Omental fat pad (tissue), 4 donors: ENCODE measurements at places on chromosomes 4 and X.
A peak's percentile ranks its signal among the peaks of the same experiment; 100 is the strongest.

- DNase-seq, result peak; percentile 92
These were observed 557 bp upstream of the FAM53A start for GRCh38 chr4:1684506-1685234.

DNA sequence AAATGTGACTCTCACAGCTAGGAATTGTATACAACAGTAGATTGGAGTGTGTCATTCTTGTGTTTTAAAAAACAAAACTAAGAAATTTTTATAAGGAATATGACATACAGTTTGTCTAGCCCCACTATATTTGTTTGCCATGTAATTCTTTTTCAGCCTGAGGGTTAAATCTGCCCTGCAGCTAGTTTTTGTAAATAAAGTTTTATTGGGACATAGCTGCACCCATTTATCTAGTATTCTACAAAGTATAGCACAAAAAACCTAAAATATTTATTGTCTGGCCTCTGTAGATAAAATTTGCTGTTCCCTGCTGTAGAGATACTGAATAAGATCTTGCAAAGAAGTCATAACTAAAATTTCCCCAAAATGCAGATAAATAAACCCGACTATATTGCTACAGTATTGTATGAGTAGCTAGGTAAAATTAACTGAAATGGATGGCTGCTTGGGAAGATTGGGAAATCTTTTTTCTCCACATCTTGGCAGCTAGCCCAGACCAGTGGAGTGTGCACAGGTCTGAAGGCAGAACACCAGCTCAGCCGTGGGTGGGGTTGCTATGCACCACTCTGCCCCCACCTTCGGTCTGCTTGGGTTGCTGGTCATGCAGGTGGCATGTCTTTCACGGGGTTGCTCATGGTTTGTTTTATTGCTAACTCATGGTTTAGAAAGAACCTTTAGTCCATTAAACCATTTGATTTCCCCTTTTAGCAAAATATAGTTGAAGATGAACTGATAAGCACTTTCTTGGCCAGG lies 127.9 kb downstream of the KLHL8 start:
- DNase-seq, result peak; percentile 71

GRCh38 chr4:3007724-3008123 lies 44.4 kb downstream of the GRK4 start:
- no peak for DNase-seq

DNA sequence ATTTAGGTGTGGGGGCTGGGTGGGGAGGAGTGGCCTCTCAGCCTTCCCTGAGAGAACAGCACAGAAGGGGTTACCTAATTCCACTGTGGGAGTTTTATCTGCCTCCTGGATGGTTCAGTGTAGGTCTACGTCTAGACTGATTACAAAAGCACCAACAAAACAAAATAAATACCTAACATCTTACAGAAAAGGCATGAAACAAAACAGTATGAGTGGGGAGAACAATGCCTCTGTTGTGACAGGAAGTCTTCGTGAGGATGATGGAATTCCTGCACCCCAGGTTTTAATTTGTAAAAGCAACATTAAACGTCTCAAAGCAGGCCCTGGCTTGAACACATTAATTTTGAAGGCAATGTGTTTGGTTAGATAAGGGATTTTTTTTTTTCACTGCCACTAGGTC lies 112.1 kb upstream of the GPC4 start:
- no peak for DNase-seq

GRCh38 chrX:40298572-40299479 lies 201.1 kb upstream of the BCOR start:
- DNase-seq, result no peak

- no peak for DNase-seq
These were observed 96.8 kb downstream of the NSUN7 start for GRCh38 chr4:40846532-40846931.

DNA sequence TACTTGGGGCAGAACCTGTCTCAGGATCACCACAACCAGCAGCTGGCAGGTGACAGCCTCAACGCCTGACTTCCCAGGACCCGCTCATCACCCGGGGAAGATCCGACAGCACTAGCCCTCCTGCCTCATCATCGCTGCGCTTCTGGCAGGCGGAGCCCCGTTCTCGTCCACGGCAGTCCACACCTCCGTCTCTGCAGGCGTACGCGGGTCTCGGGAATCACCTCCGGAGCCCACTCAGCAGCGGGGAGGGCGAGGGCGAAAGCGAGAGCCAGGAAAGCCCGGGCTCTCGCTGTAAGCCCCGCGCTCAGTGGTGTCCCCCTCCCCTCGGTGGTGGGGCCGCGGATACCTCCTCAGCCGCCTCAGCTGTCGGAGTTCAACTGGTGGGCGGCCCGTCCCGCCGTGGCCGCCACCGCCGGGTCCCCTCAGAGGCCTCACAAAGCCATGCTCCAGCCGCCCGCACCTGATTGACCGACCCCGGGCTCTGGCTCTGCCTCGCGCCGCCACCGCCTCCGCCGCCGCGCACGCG lies 518 bp upstream of the CNKSR2 start:
- DNase-seq, result no peak

GRCh38 chr4:97786306-97786920 lies 356.9 kb downstream of the STPG2 start:
- no peak for DNase-seq

DNA sequence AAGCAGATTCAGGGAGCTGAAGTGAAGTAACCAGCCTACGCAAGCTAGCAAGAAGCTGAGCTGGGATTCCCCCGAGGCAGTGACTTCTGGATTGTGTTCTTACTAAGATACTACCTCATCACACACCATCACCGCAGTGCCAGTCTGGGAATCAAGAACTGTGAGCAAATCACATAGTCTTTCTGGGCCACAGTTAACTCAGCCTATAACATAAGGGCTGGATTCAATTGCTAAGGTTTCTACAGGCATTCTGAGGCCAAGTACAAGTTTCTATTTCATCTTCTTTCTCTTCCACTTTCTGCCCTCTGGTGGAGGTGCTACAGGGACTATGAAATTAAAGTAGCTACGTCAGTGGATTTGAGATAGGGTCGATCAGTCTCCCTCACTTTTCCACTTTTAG lies 1.4 kb upstream of the CORIN start:
- no peak for DNase-seq

- DNase-seq, result no peak
These were observed 30.9 kb upstream of the TENM3 start for GRCh38 chr4:182212211-182212761.

DNA sequence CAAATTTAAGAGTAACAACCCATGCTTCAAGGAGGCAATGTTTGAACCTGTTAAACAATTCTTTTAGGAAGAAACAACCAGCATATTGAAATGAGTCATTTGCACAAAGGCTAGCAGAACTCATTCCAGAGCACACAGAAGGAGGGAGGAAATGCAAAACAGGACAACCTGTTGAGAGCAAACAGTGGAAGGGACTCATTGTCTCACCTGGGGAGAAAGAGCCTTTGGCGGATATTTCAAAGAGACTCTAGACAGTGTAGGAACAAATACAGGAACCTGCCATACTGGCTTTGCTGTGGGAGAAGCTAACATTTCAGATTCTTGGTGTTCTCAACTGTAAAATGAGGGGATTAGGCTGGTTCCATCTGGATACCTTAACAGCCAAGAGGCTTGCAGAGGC lies 14.8 kb upstream of the RASGEF1B start:
- DNase-seq, result no peak

DNA sequence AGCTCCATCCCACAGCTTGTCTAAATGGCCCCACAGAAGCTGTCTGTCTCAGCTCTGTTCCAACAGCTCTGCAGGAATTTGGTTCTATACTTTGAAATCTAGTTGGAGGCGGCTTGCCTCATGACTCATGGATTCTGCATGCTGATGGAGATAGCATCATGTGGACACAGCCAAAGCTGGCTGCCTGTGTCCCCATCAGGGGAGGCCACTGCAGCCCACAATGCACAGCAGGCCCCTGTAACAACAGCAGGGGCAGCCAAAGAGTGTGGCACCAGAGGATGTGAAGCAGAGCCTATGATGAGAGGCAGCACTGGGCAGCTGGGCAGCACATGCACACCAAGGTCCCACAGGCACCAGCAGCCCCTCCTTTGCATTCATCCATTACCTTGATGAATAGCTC lies 67.2 kb downstream of the DCAF12L1 start:
- DNase-seq, result no peak

- DNase-seq, result no peak
These were observed 1851.7 kb upstream of the IGFBP7 start for GRCh38 chr4:58961925-58962324.

GRCh38 chr4:141999446-142000143 lies 363.2 kb downstream of the IL15 start:
- DNase-seq, result no peak

DNA sequence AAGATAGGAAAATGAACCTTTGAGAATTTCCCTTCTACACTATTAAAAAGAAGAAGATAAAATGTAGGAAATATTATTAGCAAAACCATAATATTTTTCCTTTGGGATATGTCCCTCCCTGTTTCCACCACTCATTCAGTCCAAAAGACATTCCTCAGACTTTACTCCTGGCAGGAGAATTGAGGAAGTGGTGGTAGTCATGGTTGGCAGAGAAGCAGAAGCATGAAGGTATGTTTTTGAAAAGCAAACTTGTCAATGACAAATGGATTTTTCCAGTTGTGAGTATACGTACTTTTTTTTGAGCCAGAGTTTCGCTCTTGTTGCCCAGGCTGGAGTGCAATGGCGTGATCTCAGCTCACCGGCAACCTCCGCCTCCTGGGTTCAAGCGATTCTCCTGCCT lies 13.7 kb downstream of the STAG2 start:
- no peak for DNase-seq

- DNase-seq, result no peak
These were observed 51.9 kb downstream of the TET2 start for GRCh38 chr4:105198541-105198940.

DNA sequence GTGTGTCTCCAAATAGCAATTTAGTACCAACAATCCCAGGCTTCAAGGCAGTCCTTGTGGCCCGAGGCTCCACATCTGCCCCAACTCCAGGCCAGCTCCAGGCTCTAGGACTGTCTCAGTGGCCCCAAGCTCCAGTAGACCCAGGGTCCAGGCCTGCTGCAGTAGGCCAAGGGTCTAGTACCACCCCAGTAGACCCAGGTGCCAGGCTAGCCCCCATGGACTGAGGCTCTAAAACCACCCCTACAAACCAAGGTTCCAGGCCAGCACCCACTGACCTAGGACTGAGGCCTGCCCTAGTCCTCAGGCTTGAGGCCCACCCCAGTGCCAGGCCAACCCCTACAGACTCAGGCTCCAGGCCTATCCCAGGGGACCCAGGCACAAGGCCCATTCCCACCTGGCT lies 191.6 kb downstream of the DLG3 start:
- DNase-seq, result no peak

DNA sequence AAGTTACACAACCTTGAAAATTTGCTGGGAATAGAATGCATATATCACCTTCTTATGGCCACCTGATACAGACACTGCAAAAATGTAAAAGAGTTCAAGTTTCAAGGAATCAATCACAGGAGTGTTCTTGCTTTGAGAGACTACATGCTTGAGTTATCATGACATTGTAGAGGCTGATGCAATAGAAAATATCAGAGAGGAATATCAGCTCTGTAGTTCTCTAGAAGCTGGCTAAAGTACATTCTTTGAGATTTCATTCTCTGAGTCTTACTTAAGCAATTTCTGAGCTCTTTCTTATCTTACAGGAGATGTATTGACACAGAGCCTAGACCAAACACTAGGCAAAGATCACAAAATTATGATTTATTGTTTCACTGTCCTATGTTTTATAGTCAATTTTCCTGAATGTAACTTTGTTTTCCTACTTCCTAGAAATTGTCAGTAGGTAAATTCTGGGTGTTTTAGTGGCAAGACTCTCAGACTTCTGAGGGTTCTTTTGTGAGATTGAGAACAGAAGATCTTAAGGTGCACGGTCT lies 152.1 kb upstream of the HPGD start:
- DNase-seq, result no peak

DNA sequence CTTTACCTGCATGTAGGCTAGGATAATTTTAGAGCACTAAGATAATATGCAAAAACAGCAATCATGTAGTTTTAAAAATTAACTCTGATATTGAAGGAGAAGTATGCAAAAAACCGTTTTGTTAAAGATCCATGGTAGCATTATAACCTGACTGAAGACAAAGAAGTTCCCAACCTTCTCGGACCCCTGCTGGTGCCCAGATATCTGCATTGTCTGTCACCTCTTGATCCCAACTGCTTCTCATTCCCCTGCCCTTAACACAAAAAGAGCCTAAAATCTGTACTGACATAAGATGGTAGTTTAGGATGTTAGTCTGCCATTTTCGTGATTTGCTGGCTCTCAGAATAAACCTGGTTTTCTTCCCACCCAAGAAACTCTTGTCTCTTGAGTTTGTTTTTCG lies 61.5 kb upstream of the UCP1 start:
- no peak for DNase-seq

- DNase-seq, result no peak
These were observed 581 bp upstream of the FAM114A1 start for GRCh38 chr4:38866973-38867477.

GRCh38 chrX:117834076-117834475 lies 282.5 kb downstream of the KLHL13 start:
- no peak for DNase-seq

GRCh38 chr4:168643111-168643795 lies 146.4 kb downstream of the PALLD start:
- DNase-seq, result no peak

DNA sequence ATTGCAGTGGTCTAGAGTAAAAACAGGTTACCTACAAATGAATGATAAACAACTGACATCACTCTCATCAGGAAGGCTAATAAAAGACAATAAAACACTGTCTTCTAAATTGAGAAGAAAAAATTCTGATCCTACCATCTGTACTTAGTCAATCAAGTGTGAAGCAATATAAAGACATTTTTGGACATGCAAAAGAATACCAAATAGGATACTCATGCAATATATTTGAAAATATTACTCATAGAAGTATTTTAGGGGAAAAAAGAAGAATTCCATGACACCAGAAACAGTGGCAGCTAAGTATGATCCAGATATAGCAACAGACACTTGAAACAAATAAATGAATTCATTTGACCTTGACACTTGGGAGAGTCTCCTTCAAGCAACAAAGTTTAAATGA lies 63.8 kb upstream of the FAM120C start:
- DNase-seq, result no peak

DNA sequence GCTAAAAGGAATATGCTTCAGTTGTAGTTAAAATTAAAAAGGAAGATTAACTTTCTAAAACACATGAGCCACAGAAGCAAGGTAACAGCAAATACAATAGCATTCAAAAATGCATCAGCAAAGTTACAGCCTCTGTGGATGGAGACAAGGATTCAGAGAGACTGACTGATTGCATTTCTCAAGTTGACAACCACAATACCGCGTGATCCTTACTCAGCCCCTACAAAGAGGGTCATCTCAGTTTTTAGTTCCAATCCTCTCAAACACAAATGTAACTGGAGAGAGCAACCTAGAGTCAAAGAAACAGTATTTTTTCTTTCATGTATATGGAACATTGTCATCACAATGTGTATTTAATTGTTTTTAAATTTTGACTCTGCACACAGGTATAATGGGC lies 14.2 kb upstream of the C1QTNF7 start:
- DNase-seq, result no peak

GRCh38 chr4:120754590-120754989 lies 167.9 kb downstream of the PRDM5 start:
- DNase-seq, result no peak
